Iris pigment epithelial cell (primary cell): ENCODE measurements at places on chromosomes 5 and 9.

- DNase-seq = no peak
These were observed 41.9 kb downstream of the TMEM252 start for GRCh38 chr9:68498816-68499215.

DNA sequence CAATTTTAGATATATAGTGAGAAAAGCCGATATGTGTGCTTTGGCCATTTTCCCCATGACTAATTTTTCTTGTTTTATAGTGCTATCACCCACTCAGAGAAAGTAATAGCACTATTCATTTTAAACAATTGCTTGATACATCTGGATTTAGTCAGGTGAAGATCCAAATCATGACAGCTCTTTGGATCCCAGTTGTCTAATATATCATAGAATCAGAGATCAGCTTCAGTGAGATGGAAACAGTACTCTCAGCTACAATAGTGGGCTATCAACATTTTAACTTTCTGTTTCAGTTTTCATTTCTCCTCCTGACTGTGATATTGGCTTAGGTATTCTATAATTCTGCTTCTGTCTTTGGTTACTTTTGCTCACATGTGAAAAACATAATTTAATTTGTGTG is 38.7 kb downstream of the VCAN start:
- DNase-seq = no peak

- no peak for DNase-seq
These were observed 188.6 kb downstream of the CYLC2 start for GRCh38 chr9:103183701-103184171.

DNA sequence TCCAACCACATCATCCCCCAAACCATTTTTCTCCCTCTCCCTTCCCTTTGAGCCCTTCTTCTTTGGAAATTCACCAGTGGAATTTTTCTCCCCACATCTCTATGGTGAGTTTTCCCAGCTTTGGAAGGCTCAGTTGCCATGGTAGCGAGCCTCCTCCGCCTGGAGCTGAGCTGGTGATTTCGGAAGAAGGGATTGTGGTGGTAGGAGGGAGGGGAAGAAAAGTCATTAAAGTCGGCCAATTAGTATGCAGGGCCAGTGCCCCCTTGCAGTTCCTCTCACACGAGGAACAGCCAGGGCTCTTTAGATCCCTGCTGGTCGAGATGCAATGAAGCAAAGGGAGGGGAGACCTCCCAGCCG is 322.0 kb downstream of the NTRK2 start:
- DNase-seq = no peak

DNA sequence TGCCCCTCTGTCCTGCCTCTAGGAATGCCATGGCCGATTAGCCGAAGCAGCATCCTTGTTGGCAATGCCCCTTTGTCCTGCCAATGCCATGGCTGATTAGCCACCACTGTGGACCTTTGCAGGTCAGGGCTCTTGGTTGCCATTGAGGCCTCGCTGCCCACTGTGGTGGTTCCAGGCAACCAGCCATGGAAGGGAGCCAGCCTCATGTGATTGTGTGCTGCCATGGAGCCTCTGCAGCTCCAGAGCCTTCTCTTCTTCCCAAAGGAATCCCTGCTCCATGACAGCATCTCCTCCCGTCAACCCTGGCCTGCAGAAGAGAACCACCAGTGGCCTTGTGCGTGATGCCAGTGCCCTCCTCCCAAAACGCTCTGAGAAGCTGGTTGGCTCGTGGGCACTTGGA is 187.0 kb downstream of the CACNA1B start:
- no peak for DNase-seq

DNA sequence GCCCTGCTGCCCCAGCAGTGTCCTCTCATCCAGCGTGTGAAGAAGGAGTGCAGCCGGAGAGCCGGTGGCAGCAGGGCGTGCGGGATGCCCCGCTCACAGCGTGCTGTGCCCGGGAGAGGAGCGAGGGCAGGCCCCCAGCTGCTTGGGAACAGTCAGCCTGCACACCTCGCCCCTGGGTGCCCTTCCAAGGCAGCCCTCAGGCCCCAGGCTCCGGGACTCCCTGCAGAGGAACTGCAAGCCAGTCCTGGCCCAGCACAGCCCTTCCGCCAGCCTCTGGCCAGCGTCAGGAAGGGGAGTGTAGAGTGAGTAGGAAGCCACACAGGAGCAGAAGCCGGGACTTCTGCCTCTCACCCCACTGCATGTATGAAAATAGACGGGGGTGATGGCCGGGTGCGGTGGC is 43.5 kb downstream of the ADAMTS2 start:
- no peak for DNase-seq

DNA sequence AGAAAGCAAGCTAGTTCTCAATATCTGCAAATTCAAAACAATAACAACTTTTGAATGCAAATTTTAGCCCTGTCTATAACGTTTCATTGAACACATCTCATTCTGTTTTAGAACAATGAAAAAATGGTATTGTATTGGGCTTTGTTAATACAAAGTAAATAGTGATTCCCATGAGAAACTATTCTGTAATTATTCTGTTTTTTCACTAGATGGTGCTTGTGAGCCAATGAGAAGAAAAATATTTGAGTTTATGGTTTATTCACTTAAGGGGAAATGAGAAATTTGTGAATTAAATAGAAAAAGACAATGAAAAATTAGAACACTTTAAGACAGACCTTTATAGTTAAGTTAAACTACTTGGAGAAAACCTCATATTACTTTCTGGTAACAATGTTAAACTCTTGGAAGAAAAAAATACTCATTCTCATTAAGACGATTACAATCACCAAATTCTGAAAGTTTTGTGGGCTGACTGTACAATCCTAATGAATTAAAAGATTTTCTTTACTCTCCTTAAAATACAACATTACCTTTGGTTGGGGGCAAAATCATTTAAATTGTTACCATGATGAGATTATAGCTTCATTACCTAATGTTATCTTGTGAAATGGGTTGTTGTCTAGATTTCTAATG is 127.0 kb downstream of the NNT start:
- peak; percentile 26 for DNase-seq

DNA sequence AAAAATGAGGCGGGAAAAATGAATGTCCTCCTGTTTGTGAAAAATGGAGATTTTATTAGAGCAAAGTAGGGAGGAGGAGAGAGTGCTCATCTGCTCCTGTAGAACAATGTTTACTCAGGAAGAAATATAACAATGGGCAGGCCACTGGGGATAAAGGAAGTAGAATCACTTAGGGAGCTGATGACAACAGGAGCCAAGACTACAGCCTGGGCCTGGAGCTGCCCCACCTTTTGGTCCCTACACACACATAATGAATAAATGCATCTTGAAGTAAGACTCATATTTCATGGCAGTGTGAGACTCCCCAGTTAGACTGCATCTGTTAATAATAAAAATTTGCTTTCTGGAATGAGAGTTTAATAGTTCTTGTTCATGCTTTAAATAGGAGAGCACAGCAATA is 1939.8 kb downstream of the EFNA5 start:
- no peak for DNase-seq

DNA sequence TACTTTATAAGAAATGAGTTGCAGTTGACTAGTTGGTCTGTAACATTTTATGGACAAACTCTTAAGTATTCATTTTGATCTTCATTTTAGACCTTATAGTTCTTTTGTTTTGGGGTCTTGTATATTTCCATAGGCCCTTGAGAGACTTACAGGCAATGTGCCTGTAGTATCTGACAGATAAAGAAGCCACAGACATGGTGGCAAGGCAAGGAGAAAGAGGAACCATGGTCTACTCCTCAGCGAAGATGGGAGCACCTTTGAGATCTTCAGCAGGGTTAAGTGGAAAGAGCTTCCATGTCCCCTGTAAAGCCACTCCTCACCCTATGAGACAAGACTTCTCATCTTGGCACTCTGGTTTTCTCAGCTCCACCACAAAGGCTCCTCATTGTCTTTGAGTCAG is 56.4 kb downstream of the SH3TC2 start:
- DNase-seq = no peak

GRCh38 chr5:140632366-140633020 is 482 bp downstream of the CD14 start:
- peak; percentile 59 for DNase-seq

- peak; percentile 95 for DNase-seq
These were observed 10.2 kb upstream of the LCP2 start for GRCh38 chr5:170307575-170308465.

DNA sequence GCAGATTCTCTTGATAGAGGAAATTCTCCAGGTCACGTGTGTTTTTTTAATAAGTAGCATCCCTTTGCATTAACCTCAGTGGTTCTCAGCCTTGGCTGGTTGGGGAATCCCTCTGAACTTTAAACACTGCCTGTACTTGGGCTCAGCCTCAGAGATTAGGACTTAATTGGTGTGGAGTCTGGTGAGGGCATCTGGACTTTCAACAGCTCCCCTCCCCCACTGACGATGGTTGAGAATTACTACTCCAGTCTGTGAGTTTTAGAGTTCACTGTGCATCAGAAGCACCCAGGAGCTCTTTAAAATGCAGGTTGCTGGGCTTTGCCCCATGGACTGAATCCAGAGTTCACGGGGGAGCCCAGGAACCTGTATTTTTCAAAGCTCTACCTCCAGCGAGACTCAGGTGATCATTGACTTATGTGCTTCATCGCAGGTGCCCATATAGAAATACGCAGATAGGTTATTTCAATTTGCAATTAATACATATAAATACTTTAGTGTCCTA is 71.4 kb downstream of the DAPK1 start:
- DNase-seq = no peak

- DNase-seq = peak; percentile 73
These were observed 68.4 kb downstream of the SCAI start for GRCh38 chr9:125074976-125075375.

DNA sequence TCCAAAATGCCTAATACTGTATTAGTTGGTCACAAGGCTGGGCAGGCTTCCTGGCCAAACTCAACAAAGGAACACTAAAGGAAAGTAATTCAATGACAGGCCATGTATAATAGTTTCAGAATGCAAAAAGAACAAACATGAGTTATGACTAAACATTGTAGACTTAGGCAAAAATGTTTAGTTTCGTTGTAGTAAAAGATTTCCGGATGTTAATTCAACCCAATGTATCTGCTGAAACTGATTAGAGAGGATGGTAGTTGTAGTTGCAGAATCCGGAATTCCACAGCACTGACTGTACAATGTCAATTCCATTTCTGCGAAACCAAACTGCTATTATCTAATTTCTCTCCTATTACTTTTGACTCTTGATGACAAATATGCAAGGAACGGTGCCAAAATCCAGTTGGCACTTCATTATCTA is 117.9 kb upstream of the FST start:
- DNase-seq = peak; percentile 97

- DNase-seq = peak; percentile 51
These were observed 88.2 kb upstream of the NIPAL4 start for GRCh38 chr5:157371655-157372471.

DNA sequence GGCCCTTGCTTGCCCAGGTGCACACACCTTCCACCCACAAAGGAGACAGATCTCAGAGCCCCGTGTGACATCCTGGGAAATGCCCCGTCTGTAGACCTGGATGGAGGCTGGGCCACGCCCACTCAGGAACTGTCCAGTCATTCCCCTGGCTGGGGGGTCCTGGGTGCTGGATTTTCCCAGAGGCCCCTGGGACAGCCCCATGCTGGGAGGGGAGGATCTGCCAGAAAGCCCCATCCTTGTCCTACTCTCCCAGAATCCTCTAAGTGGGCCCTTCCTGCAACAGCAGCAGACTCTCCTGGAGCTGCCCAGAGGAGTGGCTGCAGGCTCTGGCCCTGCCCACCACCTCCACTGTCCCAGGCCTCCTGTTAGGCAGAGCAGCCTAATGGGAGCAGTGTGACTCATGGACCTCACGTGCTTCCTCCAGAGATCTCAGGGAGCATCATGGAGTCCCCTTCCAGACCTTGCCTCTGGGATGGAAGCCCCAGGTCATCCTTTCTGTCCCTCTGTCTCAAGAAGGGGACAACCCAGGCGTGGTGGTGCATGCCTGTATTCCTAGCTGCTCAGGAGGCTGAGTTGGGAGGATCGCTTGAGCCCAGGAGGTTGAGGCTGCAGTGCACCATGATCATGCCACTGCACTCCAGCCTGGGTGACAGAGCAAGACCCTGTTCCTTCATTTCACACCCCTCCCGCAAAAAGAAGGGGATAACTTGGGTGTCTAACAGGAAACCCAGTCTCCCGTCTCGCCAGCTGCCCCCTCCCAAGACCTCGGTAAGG is 51.7 kb downstream of the JADE2 start:
- peak; percentile 74 for DNase-seq

GRCh38 chr9:14232111-14232510 is 81.8 kb downstream of the NFIB start:
- no peak for DNase-seq

DNA sequence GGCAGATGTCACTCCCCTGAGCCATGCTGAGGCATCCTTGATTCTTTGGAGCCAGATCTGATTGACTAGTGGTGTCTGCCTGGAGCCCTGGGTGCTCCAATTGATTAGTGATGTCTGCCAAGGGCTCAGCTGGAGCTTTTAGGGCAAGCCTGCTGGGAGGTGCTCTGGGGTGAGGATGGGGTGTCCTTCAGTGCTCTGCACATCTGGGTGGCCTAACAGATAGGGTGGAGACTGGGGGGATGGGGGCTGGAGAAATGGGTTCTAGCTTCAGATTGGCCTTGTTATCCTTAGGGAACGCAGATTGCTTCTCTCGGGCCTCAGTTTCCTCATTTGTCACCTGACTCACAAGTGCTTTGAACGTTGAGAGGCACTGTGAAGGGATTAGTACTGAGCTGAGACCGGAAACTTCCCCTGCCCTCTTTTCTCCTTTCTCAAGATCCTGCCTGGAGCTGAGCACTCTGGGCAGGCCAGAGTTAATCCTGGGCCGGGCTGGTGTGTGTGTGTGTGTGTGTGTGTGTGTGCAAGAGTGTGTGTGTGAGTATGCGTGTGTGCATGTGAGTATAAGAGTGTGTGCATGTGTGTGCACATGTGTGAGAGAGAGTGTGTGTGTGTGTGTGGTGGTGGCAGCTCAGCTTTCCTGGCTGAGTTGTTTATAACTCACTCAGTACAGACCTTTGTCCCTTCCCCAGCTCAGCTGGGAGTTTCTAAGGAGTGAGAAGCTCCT is 5.6 kb upstream of the IER5L start:
- DNase-seq = peak; percentile 36

- DNase-seq = no peak
These were observed 16.0 kb downstream of the ENC1 start for GRCh38 chr5:74624501-74624900.

DNA sequence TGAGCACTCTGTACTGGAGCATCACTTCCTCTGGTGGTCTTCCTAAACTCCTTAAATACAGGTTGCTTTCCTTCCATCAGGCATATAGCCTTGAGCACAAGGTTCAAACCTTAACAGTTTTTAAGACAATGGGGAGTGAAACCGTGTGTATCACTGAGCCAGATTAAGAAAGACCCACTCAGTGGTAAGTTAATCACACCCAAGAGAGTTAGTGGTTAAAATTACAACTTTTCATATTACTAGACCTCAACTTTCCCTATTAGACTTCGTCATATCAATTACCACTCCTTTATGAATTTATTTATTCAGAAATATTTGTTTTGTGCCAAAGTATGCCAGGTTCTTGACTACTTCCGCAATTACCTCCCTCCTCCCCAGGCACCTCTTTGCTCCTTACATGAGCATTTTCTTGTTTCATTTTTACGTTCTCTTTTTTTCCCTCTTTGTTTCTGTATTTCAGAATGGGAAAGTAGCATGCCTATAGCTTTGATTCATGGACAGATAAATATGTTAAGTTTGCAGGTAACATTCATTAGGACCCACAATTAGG is 351.0 kb downstream of the KIAA0825 start:
- DNase-seq = no peak

- DNase-seq = no peak
These were observed 485 bp upstream of the HABP4 start for GRCh38 chr9:96449523-96449844.

- DNase-seq = no peak
These were observed 24.9 kb downstream of the CNTFR start for GRCh38 chr9:34564617-34565016.

GRCh38 chr9:19895006-19895405 is 106.2 kb upstream of the SLC24A2 start:
- peak; percentile 69 for DNase-seq
